ENCODE measurements at places on chromosomes 12 and 14. TPM values are rescaled to one million over a fixed set of nuclear protein-coding genes. Genes with fewer than 3 reads are reported as not detected.

GRCh38 chr12:80763874-80764273, 47.2 kb downstream of the MYF5 start:
- no peak overlapping the region for H3K27ac ChIP-seq
- no peaks in the 10 kb centered on the region for H3K27me3 ChIP-seq
- no peaks in the 10 kb centered on the region for H3K4me1 ChIP-seq
- H3K36me3 ChIP-seq, result no peaks in the 10 kb centered on the region
- no peak overlapping the region for H3K4me3 ChIP-seq

DNA sequence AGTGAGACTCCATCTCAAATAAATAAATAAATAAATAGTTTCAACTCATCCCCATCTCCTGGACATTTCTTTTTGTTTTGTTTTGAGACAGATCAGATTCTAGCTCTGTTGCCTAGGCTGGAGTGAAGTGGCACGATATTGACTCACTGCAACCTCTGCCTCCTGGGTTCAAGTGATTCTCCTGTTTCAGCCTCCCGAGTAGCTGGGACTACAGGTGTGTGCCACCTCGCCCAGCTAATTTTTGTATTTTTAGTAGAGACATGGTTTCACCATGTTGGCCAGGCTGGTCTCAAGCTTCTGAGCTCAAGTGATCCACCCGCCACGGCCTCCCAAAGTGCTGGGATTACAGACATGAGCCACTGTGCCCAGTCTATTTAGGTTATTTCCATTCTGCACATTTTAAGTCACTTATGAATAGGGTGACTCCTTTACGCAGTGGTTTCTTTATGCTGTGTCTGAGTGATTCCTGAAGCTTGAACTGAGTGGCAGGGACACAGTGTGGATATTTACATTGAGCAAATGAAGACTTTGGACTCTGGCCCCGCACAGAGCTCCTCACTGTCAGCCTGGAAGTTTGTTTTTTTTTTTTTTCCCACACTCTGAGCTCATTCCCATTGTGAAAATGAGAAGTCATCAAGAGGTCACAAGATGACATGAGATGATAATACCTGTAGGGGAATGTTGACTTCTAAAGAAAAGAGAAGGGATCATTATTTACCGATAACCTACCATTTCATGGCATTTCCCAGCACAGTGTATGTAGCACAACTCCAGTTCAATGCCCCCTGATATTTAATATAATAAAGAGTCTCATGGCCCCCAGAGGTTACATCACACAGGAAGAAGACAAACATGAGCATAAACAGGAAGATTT, 72.6 kb downstream of the TBX3 start:
- no peak overlapping the region for H3K4me3 ChIP-seq
- H3K27ac ChIP-seq, result no peak overlapping the region
- no peaks in the 10 kb centered on the region for H3K36me3 ChIP-seq
- DNase-seq, result no peak
- H3K4me1 ChIP-seq, result no peaks in the 10 kb centered on the region
- H3K27me3 ChIP-seq, result no peaks in the 10 kb centered on the region

GRCh38 chr14:71606575-71606974, 325.7 kb upstream of the RGS6 start:
- H3K27ac ChIP-seq, result no peak overlapping the region
- no peaks in the 10 kb centered on the region for H3K36me3 ChIP-seq
- H3K4me1 ChIP-seq, result no peaks in the 10 kb centered on the region

DNA sequence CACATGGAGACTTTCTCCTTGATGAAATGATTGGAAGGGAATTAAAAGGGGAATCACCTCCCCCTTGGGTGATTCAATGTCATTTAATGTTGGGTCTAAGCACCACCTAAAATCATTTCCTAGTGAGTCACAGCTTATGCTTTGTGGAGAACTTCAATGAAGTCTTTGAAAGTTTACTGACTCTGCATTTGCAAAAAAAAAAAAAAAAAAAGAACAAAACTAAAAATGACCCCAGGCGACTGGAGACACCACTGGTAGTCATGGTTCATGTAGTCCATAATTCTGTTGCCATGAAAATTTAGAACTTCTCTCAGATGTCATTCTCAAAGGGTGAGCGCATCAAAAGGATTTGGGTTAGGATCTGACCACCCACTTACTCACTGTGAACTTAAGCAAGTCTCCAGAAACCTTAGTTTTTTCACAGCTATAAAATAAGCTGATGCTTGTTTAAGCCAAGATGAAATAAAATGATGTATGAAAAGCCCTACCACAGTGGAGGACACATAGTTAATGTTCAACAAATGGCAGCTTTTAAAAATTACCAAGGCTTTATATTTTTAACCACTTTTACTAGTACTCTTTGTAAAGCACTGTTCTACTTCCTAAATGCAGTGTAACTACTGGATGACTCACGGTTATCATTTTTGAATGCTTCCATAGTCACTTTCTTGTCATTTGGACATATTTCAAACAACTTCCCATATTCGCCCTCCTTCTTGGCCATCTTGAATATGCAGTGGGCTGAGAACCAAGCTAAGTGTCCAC, 18.1 kb upstream of the KSR2 start:
- H3K4me3 ChIP-seq, result no peak overlapping the region
- H3K4me1 ChIP-seq, result peaks cover 14% of the 10 kb centered on the region
- peak; percentile 81 for DNase-seq
- peak overlapping the region; percentile 76 for H3K27ac ChIP-seq
- no peaks in the 10 kb centered on the region for H3K36me3 ChIP-seq

GRCh38 chr12:49195736-49196135, 6.9 kb upstream of the TUBA1A start:
- H3K4me1 ChIP-seq, result peaks cover 17% of the 10 kb centered on the region
- no peak overlapping the region for H3K27ac ChIP-seq
- no peaks in the 10 kb centered on the region for H3K36me3 ChIP-seq
- no peak for DNase-seq

GOLGA3 gene
- 86.7 TPM for total RNA-seq

DNA sequence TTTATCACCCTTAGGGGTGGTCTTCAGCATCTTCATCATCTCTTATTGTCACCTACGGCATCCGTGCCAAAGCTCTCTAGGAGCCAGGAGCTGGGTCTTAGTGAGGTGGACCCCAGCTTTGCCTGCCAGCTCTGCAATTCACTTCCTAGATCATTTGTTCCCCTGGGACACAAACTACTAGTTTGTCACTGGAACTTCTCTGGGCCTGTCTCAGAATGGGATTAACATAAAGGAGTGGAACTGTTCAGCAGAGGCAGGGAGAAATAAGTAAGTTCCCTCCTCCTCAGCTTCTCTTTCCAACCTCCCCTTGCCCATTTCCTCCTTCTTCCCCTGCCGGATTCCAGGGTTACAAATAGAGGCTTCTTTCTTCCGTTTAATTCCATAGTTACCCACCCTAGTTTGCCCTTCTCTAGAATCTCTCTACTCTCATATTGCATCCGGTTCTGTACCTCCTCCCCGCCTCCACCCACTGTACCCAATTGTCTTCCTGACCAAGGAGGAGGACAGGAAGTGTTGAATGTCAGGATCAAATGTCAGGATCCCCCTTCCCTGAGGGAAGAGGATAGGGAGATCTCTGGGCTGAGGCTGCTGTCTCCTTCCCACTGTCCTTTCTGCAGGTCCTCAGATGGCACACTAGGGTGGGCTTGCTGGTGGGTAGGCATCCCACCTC, 25.0 kb downstream of the LARP4 start:
- H3K27me3 ChIP-seq, result no peaks in the 10 kb centered on the region
- H3K27ac ChIP-seq, result no peak overlapping the region
- DNase-seq, result no peak
- H3K4me3 ChIP-seq, result no peak overlapping the region
